Activated CD4-positive, alpha-beta T cell treated with anti-CD3 and anti-CD28 coated beads, Interleukin-2, Interleukin-6, amounts not matched to agents 100 ng/mL and 50 ng/mL, durations not matched to agents 16 hours and 8 hours (primary cell): ENCODE measurements at places on chromosomes 13 and 19.

DNA sequence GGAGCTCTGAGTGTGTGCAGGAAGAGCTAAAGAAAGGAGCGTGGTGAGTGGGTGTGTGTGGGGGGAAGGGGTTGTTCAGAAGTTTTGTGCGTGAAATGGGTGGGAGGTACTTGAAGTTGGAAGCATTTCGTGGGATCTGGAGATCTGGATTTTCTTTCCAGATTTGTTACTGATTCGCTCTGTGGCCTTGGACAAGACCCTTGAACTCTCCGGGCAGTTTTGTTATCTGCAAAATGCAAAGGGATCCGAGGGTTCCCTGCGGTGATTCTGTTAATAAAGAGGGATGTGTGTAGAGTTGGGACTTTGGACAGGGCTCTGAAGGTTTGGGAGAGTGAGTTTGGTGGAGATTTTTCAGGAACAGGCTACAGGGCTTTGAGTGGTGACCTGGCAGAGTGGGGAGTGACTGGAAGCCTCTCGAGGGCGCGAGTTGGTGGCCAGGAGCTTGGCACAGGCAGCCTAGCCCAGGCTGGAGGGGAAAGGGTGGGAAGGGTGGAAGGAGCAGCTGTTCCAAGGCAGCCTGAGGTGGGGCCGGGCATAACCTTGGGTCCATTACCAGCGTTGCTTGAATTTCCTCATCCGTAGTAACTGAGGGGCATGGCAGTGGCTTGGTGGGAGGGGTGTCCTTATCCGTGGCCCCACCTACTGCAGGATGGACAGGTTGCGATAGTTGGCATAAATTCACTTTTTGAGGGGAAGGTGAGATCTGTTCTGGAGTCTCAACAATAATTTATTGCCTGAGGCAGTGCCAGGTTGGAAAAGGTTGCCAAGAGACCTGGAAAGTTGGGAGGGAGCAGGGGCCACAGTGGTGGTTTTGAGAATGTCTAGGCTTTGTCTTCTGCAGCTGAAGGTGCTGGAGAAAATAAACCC is 2.1 kb downstream of the ACTN4 start:
- DNase-seq = no peak

DNA sequence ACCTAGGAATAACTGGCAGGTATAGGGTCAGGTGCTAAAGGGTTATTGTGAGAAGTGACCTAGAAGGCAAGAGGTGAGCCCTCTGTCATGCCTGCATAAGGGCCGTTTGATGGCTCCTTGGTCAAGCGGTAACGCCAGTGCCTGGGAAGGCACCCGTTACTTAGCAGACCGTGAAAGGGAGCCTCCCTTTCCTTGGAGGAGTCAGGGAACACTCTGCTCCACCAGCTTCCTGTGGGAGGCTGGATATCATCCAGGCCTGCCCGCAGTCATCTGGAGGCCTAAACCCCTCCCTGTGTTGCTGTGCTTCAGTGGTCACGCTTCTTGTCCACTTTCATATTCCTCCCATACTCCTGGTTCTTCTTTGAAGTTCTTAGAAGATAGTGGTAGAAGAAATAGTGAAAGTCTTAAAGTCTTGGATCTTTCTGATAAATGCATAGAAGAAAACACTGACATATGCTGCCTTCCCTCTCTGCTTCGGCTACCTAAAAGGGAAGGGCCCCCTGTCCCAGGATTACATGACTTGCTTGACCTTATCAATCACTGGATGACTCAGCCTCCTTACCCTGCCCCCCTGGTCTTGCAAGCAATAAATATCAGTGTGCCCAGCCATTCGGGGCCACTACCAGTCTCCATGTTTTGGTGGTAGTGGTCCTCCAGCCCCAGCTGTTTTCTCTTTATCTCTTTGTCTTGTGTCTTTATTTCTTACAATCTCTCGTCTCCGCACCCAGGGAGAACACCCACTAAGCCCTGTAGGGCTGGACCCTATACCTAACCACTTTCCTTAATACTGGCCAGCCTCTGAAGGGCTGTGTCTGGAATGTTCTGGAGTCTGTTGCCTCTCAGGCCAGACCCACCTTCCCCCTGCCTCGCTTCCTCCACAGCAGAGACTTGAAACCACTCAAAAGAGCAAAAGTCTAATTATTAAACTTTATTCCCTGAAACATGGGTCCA is 16.1 kb upstream of the ABCC4 start:
- DNase-seq = no peak

GRCh38 chr13:94254737-94255136 is 224.7 kb downstream of the DCT start:
- DNase-seq = no peak

GRCh38 chr13:21872795-21873194 is 201.9 kb downstream of the FGF9 start:
- DNase-seq = no peak

DNA sequence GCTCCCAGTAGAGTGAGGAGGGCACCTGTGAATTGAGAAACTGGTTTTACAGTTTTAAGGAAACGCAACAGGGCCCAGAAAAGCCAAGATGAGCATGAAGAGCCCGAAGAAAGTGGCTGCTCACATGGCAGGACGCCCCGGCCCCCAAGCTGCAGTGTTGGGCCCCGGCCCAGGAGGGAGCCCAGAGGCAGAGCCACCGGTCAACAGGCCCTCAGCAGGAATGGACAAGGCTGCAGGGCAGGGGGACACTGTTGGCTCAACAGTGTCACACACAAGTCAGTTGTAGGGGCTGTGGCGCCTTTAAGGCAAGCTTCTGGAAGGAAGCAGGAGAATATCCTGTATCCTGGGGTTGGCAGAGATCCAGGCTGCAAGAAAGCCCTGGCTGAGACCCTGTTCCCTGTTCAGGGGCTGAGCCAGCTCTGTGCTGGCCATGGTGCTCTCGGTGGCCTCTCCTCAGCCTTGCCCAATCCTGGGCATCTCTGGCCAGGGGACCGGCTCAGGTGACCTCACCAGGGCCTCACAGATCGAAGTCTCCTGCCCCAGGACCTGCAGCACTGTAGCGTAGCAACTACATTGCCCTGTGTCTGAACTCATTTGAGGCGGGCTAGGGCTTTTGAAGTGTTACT is 28.0 kb downstream of the UPF1 start:
- no peak for DNase-seq

- DNase-seq = no peak
Observed at GRCh38 chr19:6358003-6358402, 3.3 kb upstream of the CLPP start.

GRCh38 chr13:30331331-30331771 is 24.0 kb upstream of the KATNAL1 start:
- no peak for DNase-seq

DNA sequence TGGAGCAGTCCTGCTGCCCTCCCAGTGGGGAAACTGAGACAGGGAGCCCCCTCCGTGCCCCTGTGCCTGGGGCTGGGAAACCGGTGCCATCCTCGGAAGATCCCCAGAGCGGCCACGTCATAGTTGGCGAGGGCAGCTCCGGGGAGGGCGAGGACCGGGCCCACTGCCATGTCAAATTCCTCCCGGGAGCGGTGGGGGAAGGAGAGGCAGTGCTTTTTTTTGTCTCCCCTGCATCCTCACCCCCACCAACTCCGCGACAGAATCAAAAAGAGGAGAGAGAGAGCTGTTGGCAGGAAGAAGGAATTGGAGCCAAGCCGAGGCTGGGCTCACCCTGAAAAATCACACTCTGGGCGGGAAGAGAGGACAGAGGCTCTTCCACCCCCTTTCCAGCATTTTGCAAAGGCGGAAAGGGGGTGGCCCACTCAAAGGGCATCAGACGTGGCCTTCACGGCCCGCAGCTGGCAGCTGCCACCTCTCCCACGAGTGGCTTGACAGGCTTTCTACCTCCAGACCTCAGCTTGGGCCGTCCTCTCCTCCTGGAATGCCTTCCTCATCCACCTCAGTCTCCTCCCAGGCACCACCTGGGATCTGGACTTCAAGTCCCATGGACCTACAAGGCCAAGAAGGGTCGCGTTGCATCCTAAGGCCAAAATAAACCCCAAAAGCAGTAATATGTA is 19.6 kb upstream of the NFIC start:
- DNase-seq = no peak

- no peak for DNase-seq
Observed at GRCh38 chr19:6498294-6499036, 3.6 kb downstream of the TUBB4A start.

DNA sequence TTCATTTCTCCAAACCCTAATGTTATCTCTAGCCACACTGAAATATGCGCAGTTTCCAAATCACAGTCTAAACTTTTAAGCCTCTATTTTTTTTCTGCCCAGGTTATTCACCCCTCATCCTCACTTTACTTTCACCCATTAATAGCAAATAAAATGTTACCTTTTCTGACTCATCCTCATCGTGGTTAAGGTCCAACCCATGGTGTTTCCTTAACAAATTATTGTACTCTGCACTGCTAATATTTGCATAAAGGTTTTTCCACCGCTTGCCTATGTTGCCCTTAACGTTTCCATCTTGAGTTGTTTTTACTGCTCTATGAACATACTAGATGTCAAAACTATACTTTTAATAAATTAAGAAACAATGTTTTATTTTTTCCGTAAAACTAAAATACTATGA is 780.9 kb upstream of the KLHL1 start:
- DNase-seq = no peak

GRCh38 chr19:40178756-40179155 is 12.5 kb upstream of the MAP3K10 start:
- no peak for DNase-seq

DNA sequence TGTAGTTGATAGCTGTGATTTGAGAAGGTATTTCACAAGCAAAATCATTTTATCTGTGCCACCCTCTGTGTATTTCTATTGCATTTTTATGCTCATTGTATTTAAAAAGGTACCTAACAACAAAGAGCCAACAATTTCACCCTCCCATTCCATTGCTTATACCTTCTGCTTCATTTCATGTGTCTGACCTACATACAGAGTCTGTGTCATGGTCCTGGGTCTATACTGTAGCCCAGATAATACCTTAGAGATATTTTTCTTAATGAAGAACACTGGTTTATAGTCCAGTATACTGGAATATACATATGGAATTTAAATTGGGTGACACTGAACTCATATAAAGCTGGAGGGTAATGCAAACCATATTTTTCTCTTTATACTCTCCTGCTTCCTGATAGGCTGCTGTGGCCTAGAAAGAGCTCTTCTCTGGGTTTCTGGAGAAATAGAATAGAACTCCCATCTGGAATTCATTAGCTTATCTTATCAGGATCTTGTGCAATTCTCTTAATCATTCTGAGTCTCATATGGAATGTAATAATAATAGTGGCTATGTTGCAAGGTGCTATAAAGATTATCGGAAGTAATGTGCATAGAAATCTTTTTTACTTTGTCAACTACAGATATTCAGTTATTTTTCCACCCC is 31.8 kb upstream of the SPART start:
- no peak for DNase-seq

- DNase-seq = no peak
Observed at GRCh38 chr13:113080361-113080831, 25.2 kb upstream of the F7 start.

DNA sequence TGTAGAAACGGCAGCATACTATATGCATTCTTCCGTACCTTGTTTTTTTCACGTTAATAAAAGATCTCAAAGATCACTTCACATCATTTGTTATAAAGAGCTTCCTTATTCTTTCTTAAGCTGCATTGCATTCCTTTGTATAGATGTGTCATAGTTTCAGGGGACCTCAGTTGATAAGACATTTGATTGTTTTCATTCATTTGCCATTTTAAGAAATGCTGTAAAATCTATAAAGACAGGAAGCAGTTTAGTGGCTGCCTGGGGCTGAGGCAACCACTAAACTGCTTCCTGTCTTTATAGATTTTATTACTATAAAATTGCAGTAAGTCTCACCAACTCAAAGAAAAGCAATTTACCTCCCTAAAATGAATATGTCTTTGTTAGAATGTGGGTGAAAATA is 59.4 kb downstream of the ZDHHC20 start:
- DNase-seq = peak; percentile 5

DNA sequence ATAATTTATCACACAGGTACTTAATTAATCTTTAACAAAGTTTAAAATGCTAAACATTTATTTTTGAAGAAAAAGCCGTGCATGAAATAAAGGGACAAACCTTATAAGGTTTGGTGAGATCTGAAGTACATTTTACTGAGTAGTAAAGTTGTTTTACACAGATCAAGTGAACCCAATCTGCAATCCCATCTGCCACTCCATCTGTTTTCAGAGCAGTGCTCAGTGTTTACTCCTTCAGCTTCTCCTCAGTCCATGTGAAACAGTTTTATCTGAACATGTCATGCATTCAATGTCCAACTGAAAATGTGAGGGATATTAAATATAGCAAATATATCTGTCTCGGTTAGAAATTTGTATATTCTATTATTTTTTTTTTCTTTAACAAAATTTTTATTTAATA is 166.8 kb downstream of the MAB21L1 start:
- no peak for DNase-seq
